ENCODE measurements at places on chromosomes 16 and 17.

GRCh38 chr16:88406096-88407041, 23.6 kb downstream of the ZNF469 start:
- H3K36me3 ChIP-seq = no peaks in the 10 kb centered on the region
- H3K27ac ChIP-seq = no peak overlapping the region
- no peak overlapping the region for H3K4me3 ChIP-seq

- no peak overlapping the region for H3K4me3 ChIP-seq
- no peak overlapping the region for H3K27ac ChIP-seq
- H3K27me3 ChIP-seq = no peaks in the 10 kb centered on the region
- peaks cover 2% of the 10 kb centered on the region for H3K36me3 ChIP-seq
These were observed 1.7 kb upstream of the AARS1 start for GRCh38 chr16:70290949-70291519.

DNA sequence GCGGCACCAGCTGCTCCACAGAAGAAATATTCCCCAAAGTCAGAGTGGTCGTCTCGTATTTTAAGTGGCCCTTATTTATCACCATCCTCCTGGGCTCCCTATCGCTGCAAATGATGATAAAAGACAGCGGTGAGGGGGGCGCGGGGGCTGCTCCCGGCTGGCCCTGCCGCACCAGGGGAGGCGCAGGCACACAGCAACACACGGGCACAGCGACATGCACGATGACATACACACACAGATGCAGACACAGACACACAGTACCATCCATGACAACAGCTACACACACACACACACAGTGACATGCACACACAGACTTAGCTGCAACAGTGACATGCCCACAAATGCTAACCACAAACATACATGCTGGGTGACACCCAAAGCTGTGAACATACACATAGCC, 52.5 kb downstream of the MRM1 start:
- H3K27ac ChIP-seq = no peak overlapping the region
- DNase-seq = no peak
- no peaks in the 10 kb centered on the region for H3K27me3 ChIP-seq
- no peaks in the 10 kb centered on the region for H3K36me3 ChIP-seq
- H3K4me3 ChIP-seq = no peak overlapping the region
- peaks cover 5% of the 10 kb centered on the region for H3K4me1 ChIP-seq

DNA sequence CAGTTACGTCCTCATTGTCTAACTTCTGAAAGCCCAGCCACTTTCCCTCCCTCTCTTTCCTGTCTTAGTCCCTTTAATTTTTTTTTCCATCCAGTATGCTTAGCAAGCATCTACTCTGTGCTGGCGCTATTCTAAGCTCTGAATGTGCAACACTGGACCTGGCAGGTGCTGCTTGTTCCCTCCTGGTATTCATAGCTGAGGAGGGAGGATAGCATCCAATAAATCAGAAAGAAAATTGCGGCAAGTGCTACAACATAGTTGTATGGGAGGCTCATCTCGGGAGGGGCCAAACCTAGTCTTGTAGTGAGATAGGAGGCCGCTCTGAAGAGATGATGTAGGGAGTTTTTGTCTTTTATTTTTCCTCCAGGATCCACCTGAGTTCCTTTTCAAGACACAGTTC, 457.3 kb upstream of the HSBP1 start:
- H3K4me1 ChIP-seq = no peaks in the 10 kb centered on the region
- H3K27ac ChIP-seq = no peak overlapping the region
- 0 out of 2 replicates have a peak, but pooled peaks cover 6% of the 10 kb centered on the region for H3K27me3 ChIP-seq
- H3K4me3 ChIP-seq = no peak overlapping the region

- no peaks in the 10 kb centered on the region for H3K27me3 ChIP-seq
- DNase-seq = no peak
- H3K4me3 ChIP-seq = no peak overlapping the region
- no peaks in the 10 kb centered on the region for H3K4me1 ChIP-seq
- no peaks in the 10 kb centered on the region for H3K36me3 ChIP-seq
These were observed 169.3 kb downstream of the CDH13 start for GRCh38 chr16:82796047-82796446.

GRCh38 chr17:80836658-80836965, 155.0 kb upstream of the CHMP6 start:
- H3K27ac ChIP-seq = no peak overlapping the region
- no peaks in the 10 kb centered on the region for H3K27me3 ChIP-seq
- H3K4me3 ChIP-seq = no peak overlapping the region

DNA sequence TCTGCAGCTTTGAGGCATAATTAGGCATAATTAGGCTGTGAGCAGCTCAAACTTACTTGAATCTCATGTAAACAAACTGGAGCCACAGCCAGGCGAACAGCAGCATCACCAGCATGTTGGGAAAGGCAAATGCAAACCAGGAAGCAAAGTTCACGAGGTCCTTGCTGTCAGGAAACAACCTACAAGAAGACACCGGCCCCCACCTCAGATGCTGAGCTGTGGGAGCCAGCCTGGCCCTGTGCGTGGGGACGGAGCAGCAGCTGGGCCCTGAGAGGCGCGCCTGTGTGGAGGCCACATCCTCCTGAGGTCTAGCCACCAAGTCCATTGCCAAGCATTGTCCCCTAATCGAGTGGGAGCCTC, 12.2 kb downstream of the SLC13A5 start:
- H3K27me3 ChIP-seq = no peaks in the 10 kb centered on the region
- no peak for DNase-seq
- H3K27ac ChIP-seq = no peak overlapping the region
- H3K36me3 ChIP-seq = no peaks in the 10 kb centered on the region
- H3K4me1 ChIP-seq = no peaks in the 10 kb centered on the region
- H3K4me3 ChIP-seq = no peak overlapping the region

DNA sequence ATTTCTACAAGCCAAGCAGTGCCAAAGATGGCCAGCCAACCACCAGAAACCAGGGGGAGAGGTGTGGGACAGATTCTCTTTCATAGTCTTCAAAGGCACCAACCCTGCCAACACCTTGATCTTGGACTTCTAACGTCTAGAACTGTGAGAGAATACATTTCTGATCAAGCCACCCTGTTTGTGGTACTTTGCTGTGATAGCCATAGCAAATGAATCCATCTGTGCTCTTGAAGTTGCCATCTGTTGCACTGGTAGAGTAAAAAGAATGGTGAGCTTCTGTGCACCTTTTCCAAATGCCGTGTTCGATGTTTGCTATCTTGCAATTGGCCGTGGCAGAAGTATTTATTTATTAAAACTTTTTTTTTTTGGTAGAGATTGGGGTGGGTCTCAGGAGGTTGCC, 16.7 kb upstream of the ADGRG1 start:
- H3K4me1 ChIP-seq = no peaks in the 10 kb centered on the region
- H3K27me3 ChIP-seq = no peaks in the 10 kb centered on the region
- H3K36me3 ChIP-seq = no peaks in the 10 kb centered on the region
- no peak overlapping the region for H3K27ac ChIP-seq
